ENCODE measurements at places on chromosomes 2 and 18. TPM values are rescaled to one million over a fixed set of nuclear protein-coding genes. Genes with fewer than 3 reads are reported as not detected.

DNA sequence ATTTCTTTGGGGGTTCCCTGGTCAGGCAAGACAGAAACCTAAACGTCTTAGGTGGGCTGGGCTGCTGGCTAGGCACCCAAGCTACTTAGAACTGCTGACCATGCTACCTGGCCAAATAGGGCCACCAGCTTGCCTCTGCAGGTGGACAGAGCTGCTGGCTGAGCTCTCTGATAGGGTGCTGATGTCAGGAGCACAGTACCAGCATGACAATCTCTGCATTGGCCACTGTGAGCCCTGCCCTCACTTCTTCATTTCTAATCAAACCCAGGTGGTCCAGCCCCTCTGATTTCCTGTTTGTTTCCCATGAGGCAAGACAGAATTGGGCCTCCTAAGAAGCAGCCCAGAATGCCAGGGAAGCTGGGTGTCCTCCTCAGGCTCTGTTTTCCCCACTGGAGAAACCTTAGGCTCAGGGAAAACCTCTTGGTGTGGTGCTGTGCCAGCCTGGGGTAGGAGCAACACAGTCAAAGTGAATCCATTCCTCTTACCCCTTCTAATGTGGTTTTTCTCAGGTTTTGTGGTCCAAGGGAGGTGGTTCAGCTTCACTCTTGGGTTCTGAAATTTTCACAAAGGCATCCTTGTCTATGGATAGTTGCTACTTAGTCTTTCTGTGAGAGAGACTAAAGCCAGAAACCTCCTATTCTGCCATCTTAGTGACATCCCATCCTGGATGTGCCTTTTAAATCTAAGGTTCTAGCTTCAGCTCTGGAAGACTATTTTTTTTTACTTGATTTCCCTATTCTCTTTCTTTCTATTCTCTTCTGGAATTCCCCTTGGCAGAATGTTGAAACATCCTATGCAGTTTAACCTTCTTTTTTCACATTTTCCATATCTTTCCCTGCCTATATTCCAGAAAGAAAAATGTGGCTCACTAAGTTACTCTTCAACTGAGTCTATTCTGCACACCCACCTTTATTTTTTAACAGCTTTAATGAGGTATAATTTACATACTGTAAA lies 15.2 kb downstream of the SP100 start:
- DNase-seq: no peak

DNA sequence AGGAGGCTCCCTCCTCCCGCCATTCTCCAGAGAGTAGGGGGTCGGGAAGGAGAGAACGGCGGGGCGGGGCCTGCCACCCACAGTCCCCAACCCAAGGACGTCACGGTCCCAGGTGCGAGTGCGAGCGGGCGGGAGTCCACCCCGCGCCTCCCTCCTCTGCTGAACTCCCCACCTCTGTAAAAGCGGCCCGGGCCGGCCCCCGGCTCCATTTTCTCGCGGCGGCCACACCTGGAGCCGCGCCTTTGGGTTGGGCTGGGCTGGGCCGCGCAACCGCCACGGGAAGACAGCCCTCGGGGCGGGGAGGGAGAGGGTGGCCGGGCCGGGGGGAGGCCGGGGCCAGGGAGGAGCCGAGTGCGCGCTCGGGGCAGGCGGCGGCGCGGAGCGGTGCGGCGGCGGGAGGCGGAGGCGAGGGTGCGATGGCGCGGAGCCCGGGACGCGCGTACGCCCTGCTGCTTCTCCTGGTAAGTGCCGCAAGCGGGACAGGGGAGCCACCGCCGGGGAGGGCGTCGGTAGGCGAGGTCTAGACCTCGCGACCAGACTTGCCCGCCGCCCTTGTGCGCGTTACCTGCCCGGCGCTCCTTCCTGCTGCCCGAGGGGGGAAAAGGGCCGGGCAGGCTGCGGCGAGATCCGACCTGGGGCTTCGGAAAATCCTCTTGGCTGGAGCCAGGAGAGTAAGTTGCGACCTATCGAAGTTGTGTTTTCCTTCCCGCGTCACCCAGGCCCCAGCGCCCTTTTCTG lies at the start of gene DSG2:
Gene DSG2 (plus strand): TSS at position 342 of the 738 bp plus-strand sequence. CDS start 75 bp downstream, at position 417.
- DNase-seq: peak; percentile 49

- no peak for DNase-seq
Measured at GRCh38 chr2:41854227-41854626, 193.6 kb upstream of the PKDCC start.

DNA sequence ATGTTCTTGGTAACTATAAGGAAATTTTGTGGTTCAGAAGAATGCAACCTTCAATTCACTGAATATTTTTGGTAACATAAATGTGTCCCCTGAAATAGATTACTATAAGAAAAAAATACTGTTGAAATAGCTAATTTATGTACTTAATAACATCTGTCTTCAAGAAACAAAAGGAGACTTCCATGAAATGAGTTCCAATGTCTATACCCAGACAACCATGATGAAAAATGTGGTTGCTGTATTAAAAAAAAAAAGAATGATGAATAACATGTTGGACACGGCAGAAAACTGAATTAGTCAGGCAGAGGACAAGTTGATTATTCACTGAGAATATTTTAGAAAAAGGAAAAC lies 98.5 kb downstream of the TACR1 start:
- no peak for DNase-seq

- DNase-seq: no peak
Measured at GRCh38 chr2:143175438-143175837, 46.2 kb downstream of the ARHGAP15 start.

GRCh38 chr2:209610631-209611030 lies 161.0 kb upstream of the UNC80 start:
- DNase-seq: no peak

GRCh38 chr2:178220814-178221213 lies 26.5 kb downstream of the OSBPL6 start:
- no peak for DNase-seq

DNA sequence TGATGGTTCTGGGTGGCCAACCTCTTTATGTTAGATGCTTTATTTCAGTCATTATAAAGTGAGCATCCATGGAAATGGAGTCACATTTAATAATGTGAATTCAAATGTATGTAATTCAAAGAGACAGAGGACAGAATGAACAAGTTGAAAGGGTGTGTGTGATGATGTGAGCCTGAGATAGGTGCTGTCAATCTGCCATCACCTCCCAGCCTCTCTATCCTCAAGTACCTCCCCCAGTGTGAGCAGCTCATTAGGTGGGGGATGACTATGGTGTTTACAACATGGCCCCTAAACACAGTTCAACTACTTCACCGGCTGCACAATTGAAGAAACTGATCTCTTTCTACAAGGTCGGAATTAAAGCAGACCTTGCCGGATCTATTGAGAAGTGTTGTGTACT lies 74.7 kb upstream of the IGFBP5 start:
- no peak for DNase-seq

DNA sequence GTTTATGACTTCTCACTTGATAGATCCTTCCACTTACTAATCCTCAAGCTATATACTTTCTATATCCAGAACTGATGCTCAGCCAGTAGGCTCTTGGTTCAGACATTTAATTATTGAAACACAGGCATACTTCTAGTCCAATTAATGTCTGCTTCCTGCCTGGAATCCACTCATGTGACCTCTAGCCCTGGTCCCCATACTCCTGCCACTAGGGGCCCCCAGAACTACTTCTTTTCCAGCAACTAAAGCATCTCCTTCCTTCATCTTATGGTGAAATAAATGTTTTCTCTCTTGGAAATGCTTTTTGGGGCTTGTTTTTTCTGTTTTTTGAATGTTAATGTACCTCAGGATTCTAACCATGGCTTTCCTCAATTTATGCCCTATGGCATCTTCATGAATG lies 527.6 kb downstream of the SATB2 start:
- no peak for DNase-seq

DNA sequence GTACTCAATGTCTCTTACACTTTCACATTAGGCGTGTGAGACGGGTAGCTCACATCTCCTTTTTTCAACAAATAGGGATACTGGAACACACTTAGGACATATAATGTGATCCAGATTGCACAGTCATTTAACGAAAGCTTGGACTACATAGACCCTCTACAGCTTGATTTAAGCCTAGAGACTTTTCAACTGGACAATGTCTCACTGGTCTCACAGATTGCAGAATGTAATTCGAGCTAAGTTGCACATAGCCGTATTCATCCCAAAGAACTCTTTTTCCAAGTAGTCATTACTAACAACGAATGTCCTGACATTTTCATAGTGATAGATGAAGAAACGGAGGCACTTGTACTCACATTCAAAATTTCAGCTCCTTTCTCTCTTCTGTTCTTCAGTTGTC lies 612.1 kb downstream of the ZEB2 start:
- peak; percentile 6 for DNase-seq

GRCh38 chr18:2797951-2798350 lies 48.9 kb upstream of the EMILIN2 start:
- no peak for DNase-seq

GRCh38 chr2:129794540-129794939 lies 184.9 kb upstream of the RAB6C start:
- DNase-seq: no peak

GRCh38 chr2:240846873-240847595 lies 21.6 kb upstream of the AGXT start:
- no peak for DNase-seq

KIAA2012 gene
- total RNA-seq: 0.31 TPM

LCT gene
- total RNA-seq: not detected

GALNT13 gene
- 0.31 TPM for total RNA-seq

ARHGEF33 gene
- 0.71 TPM for total RNA-seq

ELOA2 gene
- total RNA-seq: not detected
